ENCODE measurements at places on chromosomes 12 and 14.

DNA sequence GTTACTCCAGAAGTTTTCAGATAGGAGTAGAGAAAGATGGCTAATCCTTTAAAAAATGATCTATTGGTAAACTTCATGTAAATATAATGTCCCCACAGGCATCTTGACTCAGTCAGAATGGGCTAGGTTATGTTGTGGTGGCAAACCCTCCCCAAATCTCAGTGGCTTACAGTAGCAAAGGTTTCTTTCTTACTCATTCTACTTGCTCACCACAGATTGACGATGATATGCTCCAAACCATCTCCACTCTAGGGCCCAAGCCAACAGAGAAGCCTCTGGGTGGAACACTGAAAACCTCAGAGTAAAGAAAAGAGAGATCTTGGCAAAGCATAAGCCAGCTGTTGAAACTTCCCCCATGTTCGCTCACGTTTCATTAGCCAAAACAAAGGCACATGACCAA is 146.4 kb downstream of the EMP1 start:
- DNase-seq: no peak

DNA sequence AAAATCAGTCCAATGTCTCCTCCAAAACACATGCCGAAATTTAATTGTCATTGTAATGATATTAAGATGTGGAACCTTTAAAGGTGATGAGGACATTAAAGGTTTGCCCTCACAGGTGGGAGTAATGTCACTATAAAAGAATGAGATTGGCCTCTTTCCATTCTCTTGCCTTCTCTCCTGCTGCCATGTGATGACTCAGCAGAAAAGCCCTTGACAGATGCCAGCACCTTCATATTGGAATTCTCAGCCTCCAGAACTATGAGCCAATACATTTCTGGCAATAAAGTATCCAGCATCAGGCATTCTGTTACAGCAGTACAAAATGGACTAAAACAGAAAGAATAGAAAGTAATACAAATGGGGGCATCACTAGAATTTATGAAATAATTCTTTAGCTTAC is 609.7 kb downstream of the SLC16A7 start:
- DNase-seq: peak; percentile 3

GRCh38 chr12:19075711-19076340 is 53.7 kb upstream of the PLEKHA5 start:
- no peak for DNase-seq

GRCh38 chr14:51650716-51651387 is 858 bp upstream of the FRMD6 start:
- no peak for DNase-seq

DNA sequence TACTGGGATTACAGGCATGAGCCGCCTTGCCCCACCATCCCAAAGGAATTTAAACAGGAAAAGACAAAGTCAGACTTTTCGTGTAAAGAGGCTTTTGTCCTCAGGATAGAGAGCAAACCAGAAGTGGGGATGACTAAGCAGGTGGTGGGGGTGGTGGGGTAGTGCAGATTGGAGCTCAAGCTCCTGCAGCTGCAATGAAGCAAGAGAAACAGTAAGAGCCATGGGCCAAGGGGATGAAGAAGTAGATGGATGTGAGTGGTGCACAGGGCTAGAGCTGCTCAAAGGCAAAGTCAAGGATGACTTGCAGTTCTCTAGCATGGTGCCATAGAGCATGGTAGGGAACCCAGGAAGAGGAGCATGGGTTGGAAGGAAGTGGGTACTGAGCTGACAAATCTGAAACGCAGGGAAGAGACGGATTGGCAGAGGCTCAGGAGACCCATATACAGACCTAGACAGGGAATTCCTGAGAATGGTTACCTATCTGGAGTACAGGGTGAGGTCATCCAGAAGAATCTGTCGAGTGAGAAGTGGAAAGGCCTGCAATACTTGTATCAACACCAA is 11.4 kb upstream of the RNF34 start:
- no peak for DNase-seq

- DNase-seq: no peak
These were observed 32.7 kb upstream of the PRPF39 start for GRCh38 chr14:45051180-45051579.

GRCh38 chr12:39413836-39414771 is 28.8 kb downstream of the KIF21A start:
- DNase-seq: no peak

DNA sequence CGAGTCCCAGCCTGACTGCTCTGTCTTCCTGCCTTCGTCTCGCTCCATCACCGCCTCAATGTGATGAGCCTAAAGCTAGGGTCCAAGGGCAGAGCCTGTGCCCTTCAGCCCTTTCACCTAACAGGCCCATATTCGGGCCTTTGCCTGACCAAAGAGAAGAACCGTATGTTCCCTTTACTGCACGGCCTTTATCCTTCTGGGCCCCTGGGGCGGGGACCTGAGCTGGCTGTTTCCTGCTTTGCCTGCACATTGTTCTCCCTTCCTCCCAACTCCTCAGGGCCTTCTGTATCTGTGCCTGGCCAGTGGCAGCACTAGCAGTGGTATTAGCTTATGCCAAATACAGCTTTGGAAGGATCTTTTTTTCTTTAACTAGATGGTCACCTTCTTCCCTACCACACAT is 8.5 kb upstream of the MYL6B start:
- DNase-seq: no peak

GRCh38 chr12:77728018-77728417 is 102.7 kb upstream of the NAV3 start:
- no peak for DNase-seq

DNA sequence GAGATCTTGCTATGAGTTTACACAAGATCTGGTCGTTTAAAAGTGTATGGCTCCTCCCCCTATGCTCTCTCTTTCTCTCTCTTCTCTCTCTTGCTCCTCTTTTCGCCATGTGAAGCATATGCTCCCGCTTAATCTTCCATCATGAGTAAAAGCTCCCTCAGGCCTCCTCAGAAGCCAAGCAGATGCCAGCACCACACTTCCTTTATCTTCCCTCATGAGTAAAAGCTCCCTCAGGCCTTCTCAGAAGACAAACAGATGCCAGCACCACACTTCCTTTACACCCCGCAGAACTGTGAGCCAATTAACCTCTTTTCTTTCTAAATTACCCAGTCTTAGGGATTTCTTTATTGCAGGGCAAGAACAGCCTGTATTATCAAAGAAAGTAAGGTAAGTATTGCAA is 152.4 kb downstream of the SEC23A start:
- DNase-seq: no peak

GRCh38 chr12:41202051-41202450 is 13.9 kb downstream of the PDZRN4 start:
- no peak for DNase-seq

DNA sequence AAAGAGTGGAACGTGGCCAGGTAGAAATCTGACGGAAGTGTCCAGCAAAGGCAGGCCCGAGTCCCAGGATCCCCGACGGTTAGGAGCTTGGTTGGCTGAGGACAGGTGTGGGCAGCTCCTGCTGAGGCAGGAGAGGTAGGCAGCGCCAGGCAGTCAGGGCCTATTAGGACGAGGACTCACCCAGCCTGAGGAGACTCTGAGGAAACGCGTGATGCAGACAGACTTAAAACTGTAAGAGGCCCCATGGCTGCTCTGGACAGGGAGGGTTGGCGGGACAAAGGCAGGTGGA is 255.7 kb upstream of the SFSWAP start:
- DNase-seq: no peak

GRCh38 chr12:67080637-67081036 is 188.5 kb upstream of the CAND1 start:
- DNase-seq: no peak

GRCh38 chr12:27105746-27106536 is 23.6 kb upstream of the C12orf71 start:
- DNase-seq: no peak

- DNase-seq: no peak
These were observed 13.6 kb upstream of the AQP2 start for GRCh38 chr12:49936925-49937324.

GRCh38 chr12:47636908-47637780 is 68.7 kb downstream of the RPAP3 start:
- no peak for DNase-seq

GRCh38 chr12:5433081-5433844 is 1.4 kb downstream of the NTF3 start:
- no peak for DNase-seq

DNA sequence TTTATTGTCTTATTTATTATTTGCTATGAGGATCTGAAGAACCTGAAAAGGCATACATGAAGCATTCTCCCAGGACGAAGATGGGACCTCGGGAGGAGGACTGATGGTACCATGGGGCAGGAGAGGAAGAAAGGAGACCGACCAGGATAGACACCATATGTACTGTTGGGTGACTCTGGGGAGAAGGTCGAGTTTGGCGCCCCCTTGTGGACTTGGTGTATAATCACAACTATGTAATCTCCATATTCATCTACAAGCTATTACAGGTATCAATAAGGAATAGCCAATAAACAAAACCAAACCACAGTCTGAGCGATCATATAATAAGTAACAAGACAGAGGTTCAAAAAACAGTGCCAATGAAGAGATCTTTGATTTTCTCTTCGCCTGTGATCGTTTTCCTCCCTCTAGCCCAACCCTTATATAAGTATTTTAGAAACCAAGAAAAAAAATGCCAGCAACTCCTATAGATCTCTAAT is 139.1 kb downstream of the SPTSSA start:
- DNase-seq: peak; percentile 59

DNA sequence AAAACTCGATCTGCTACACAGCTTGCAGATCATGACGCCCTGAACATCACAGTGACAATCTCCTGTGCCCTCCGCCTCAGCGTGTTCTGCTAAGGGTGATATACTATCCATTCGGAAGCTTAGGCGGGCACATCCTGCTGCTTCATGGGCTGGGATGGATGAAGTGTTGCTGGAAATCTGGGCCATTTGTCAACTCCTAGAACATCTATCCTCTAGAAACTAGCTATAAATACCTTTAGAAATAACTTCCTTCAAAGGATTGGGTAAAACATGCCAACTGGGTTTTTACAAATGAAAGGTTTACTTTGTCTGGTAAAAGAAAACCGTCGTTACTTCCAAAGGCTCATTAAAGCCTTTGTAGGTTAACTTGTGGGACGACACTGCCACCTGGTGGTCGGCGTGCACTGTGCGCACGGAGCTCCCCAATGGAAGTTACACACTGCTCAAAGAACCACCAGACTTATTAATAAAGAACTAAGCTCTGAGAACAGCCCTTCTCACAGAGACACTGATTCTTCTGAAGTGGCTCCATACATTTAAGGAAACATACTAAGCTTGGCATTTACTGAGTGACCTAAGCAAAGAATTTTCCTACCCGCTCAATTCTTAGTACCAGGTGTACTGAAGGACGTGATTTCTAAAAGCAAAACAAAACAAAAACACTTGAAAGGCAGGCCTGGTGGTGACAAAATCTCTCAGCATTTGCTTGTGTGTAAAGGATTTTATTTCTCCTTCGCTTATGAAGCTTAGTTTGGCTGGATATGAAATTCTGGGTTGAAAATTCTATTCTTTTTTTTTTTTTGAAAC is 21.6 kb upstream of the CACNA2D4 start:
- DNase-seq: peak; percentile 94

DNA sequence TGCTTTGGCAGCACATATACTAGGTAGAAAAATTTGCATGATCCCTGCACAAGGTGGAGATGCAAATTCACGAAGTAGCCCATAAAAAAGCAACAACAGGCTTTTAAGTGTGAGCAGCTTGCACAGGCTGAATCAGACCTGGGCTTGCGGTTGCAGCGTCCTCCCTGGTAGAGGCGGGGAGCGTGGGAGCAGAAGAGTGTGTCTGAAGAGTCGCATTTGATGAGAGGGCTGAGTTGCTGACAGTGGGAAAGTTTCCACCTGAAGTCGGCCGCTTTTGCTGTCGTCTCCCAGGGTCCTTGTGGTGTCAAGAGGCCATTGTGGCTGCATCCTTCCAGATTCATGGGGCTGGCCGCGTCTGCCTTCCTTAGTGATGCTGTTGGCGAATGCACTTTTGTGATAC is 6.2 kb downstream of the AACS start:
- no peak for DNase-seq

GRCh38 chr12:15278816-15279658 is 43.3 kb upstream of the PTPRO start:
- DNase-seq: peak; percentile 94

DNA sequence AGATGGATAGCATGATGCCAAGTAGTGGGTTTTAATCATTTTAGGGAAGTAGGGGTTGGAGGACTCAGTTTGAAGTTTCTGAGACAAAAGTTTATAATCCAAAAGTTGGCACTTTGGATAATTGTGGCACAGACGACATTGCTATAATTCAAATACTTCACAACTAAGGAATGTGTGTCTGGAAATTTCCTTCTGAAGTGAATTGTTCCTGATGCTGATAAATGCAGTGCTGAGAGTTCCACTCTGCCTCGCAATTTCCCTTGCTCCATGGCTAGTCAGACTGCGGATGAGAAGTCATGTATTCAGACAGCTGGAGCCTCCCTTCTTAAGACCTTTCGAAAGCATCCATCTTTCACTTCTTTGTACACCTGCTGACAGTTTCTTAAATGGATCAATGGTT is 393.3 kb upstream of the PRICKLE1 start:
- no peak for DNase-seq

DNA sequence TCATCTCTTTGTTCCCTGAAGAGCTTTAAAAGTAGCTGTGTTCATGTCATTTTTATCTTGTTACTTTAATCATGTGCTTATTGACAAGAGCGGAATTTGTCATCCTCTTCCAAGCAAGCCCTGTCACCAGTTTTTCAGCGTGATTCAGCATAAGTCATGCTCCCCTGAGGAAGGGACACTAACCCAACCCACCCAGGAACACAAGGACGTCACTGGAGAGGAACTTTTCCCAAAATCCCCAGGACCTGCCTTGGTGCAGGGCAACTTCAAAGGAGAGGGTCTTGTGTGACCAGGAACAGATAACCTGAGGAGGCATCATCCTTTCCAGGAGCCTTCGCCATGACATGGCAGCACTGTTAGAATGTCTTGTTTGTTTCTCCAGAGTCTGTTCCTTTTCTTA is 107.1 kb upstream of the DIO3 start:
- DNase-seq: peak; percentile 3

GRCh38 chr12:110426406-110426805 is 22.9 kb upstream of the ANAPC7 start:
- DNase-seq: peak; percentile 26

DNA sequence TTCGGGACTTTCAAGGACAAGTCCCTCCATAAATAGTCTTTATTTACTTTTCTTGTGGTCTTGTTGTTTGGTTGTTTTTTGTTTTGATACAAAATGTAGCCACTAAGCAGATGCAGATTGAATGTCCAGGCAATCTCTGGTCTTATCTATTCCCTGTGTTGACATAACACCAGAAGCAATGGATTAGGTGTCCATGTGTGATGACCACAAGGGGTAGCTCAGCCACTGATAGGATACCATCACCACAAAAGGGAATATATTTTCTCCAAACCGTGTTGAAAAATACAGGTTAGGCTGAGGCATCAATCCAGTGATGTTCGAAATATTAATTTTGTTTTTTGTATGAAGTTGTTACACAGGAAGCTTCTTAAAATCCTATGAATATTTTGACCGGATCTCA is 196.3 kb downstream of the EPS8 start:
- no peak for DNase-seq

All from stomach (tissue), 19 donors.